ENCODE measurements at places on chromosomes 3 and 15.

DNA sequence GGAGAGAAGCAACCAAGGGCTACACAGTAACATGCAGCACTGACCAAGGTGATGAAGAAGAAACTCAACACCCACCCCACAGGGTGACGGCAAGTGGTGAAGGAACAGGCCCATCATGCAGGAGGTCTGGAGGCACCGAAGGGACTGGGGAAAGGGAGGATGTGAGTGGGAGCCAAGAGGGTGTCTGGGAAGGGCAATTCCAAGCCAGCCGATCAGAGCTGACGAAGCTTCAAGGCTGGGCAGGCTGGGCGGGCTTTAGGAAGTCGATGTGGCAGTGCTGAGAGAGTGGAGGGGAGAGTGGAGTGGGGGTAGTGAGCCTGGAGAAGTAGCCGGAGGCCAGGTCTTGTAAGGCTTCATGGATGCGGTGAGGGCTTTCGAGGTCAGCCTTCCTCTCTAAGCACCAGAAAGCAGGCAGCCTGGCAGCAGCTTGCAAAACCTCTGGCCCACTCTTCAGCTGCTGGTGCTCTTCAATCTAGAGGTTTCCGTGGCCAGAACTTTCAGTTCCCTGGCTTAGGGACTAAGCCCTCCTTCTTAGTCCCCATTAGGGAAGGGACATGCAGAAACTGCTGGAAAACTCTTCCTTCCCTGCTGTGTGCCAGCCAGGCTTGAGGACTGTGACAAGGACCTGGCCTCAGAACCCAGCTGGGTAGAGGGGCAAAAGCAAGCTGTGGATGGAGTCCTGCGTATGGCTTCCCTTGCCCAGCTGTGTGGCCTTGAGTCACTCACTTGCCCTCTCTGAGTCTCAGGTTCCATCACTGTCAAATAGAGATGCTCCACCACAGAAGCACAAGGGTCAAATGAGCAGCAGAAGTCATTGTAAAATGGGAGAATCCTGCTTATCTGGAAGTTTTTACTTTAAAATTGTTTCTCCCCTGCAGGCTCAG, 72.1 kb downstream of the TLE3 start:
- DNase-seq, result no peak

GRCh38 chr15:44366971-44367370, 60.5 kb upstream of the CTDSPL2 start:
- DNase-seq, result no peak

GRCh38 chr15:63192619-63193206, 3.3 kb downstream of the RAB8B start:
- DNase-seq, result no peak

DNA sequence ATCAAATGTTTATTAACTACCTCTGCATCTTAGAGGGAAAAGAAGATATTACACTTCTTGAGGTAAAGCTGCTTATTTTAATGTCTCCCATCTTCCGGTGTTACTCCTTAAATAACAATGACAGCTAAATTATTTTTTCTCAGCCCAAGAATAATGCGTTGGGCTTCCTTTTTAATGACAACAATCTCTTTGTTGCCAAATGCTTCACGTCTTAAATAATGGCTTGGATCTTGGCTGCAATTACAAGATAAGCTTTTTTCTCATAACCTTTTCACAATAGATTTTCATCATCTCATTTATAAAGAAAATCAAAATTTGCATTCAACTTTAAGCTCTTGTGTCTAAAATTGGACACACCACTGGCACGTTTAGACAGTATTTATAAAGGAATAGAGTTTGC, 89.2 kb upstream of the COL8A1 start:
- DNase-seq, result no peak

GRCh38 chr3:10205451-10206165, 40.9 kb downstream of the IRAK2 start:
- no peak for DNase-seq

GRCh38 chr15:94701281-94701985, 470.1 kb downstream of the MCTP2 start:
- DNase-seq, result no peak

DNA sequence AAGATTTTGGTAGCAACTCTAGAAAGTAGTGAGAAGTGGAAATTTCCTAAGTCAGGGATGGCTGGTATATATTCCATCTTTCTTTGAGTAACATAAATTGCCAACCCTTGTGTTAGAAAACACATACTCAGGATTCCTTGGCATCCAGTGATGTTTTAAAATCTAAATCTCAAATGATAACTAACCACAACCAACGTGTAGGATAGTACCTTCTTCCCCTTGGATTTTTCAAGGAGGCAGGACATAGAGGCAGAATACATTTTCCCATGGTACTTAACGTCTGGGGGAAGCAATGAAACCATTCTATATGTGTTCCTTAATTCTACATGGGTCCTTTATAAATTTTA, 93.4 kb downstream of the WDR76 start:
- no peak for DNase-seq

DNA sequence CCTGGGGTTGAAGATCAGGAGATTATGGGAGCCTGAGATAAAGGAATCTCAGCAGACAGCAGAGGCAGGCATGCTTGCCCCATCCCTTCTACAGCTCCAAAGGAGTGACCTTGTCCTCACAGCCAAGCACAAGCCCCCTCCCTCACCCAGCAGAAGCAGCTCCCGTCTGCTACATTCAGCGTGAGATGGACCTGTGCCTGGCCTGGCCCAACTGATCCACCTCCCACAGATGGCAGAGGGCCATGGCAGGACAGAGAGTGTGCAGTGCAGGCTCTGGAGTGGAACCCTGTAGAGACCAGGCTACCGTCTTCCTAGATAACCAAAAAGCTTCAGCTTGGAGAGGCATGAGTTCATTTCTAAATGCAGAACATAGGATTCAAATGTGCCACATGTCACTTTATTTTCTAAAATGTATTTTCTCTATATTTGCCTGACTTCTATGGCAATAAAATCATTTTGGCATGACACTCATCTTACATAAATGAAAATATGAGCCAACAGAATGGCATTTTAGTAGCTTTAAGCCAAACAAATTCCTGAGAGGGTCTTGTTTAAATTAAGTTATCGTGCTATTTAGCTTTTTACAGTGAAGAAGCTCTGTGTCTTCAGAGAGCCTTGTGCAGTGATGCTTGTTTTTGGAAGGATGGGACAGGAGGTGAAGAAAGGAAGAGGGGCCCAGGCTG, 43.7 kb downstream of the SLC12A8 start:
- no peak for DNase-seq

GRCh38 chr15:63729115-63729884, 104.4 kb downstream of the HERC1 start:
- no peak for DNase-seq

- no peak for DNase-seq
Measured at GRCh38 chr3:196886144-196886543, 18.4 kb downstream of the SENP5 start.

DNA sequence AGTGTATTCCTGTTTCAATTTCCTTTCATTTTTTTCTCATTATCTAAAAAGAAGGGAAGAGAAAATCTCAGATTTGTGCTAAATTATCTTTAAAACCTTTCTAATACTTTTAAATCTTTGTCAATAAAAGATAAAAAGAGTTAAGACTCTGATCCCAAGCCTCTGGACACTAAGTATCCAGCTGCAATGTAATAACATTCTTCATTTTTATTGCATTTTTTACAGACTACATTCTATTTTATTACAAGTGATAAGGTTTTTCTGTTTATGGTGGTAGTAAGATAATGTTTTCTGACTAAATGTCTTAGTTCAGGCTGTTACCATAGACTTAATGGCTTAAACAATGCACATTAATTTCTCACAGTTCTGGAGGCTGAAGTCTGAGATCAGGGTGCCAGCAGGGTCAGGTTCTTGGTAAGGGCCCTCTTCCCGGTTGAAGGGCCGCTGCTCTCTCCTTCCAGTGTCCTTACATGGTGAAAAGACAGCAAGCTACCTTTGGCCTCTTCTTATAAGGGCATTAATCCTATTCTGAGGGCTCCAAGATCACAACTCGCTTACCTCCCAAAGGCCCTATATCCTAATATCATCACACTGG, 19.7 kb downstream of the KCNAB1 start:
- no peak for DNase-seq

DNA sequence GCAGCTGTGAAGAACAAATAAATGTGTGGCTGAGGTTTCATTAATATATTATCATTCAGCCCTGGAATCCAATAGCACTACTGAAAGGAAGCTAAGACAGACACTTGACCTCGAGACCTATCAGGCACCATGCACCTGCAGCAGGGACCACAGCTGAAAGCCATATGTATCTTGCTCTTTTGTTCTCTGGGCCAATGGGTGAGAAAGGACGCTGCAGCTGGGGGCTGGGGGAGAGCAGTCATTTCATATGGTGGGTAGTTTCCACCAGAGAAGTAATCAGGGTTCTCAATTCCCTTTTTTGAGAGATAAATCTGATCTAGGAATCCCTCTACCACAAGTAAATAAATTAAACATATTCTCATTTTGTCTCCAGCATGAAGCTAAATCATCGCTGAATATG, 225.6 kb upstream of the STRIT1 start:
- DNase-seq, result no peak

DNA sequence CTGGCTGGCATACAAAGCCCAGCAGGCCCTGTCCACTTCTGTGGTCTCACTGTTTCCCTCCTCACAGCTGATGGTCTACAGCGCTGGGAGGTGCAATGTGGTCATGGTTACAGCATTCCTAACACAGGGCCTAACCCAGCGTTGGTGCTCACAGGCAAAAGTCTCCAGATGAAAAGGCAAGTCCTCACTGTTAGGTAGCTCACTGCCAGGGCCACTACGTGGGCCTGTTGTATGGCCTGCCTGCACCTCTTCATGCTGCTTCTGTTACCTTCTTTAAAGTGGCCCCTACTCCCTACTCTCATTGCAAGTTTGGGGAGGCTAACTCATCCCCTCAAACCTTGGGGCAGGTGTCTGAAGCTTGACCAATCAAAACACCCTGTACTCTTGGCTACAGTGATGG, 31.3 kb downstream of the CCDC13 start:
- DNase-seq, result no peak

DNA sequence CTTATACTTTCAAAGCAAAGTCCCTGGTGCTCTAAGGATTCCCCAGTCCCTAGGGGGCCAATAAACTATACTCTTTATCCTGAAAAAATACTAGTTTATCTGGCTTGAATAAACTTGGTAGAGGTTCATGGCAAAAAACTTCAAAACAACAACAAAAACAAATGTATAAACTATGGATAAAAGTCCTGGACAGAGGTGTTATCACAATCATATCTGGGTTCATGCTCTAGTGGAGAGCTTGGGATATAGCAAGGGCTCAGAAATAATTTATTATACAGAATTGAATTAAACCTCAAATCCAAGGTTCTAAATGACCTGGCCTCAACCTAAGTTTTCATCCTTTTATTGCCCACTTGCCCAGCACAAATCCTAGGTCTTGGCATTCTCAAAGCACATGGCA, 98.6 kb upstream of the TRIM42 start:
- no peak for DNase-seq

DNA sequence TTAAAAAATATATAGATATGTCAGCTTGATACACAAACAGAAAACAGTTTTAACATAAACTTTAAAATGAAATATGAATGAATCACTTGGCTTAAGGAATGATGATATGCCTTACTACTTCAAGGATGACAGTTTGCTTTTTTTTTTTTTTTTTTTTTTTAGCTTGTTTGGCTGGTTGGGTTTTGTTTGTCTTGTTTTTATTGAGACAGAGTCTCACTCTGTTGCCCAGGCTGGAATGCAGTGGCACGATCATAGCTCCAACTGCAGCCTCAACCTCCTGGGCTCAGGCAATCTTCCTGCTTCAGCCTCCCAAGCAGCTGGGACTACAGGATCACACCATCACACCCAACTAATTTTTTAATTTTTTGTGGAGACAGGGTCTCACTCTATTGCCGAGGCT, 14.5 kb downstream of the LRRC2 start:
- no peak for DNase-seq

DNA sequence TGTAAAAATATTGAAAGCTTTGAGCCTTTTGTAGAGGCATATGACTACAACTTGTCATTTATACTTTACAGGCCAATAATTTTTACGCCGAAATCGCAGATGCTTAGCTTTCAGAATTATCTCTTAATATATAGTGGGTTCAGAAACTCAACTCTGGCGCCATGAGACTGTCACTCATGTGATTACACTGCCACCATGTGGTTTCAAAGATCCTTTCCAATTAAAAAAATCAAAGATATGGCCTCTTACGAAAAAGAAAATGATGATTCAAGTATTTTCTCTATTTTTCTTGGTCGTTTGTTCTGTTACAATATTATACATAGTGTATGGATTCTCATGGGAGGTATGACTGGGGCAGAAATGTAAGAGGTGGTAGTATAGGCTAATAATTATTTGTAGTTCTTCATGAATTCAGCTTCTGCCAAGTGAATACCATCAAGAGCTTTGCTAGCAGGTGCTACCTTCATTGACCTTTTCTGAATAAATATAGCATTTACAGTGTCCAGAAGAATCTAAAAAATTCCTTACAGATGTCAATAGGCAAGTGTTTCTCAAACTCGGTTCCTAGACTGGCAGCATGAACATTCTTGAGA, 751.7 kb upstream of the GOLIM4 start:
- no peak for DNase-seq

DNA sequence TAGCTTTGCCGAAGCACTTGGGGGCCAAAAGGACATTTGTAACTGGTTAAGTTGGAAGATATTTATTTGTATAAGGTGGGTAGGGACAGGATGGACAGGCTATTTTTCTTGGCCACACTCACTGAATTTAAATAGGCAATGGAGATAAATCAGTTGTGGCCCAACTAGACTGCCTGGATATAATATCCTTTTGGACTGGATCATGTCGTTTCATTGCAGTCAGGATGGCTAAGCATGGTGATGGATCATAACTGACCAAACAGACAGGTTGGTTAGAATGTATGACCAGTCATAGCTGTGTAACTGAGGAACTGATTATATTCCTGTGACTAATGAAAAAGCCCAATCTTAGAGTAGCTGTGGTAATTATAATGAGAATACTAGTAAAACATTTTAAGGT, 284.0 kb downstream of the LPP start:
- no peak for DNase-seq

DNA sequence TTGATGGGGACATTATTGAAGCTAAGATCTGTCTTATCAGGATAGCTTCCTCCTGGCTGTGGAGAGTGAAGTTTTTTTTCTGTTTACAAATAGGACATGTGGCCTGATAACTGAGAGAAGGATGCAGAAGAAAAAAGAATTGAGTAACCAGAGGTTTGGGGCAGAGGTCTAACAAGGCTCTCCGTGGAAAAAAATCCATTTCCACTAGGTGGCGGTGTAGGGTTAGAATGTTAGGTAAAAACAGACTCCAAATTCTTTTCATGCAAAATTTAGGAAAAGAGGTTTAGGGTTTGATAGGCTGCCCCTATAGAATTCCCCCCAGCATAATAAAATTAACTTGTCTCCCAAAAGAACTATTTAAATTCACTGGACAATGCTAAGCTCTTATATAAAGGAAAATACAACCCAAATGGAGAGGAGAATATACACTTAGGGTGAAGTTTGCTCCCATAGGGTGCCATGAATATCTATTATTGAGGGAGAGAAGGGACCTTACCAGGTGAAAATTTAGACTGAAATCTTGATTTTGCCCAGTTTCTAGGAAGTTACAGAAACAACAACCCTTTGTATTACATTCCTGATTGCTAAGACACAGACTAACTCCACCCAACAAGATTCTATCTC, 1560.4 kb downstream of the OTOL1 start:
- no peak for DNase-seq

All from stimulated activated CD8-positive, alpha-beta memory T cell treated with anti-CD3 and anti-CD28 coated beads, Interleukin-15, amount 100 ng/mL, for 4 hours (primary cell).